T-helper 9 cell (primary cell): ENCODE measurements at places on chromosomes 7 and 10.

DNA sequence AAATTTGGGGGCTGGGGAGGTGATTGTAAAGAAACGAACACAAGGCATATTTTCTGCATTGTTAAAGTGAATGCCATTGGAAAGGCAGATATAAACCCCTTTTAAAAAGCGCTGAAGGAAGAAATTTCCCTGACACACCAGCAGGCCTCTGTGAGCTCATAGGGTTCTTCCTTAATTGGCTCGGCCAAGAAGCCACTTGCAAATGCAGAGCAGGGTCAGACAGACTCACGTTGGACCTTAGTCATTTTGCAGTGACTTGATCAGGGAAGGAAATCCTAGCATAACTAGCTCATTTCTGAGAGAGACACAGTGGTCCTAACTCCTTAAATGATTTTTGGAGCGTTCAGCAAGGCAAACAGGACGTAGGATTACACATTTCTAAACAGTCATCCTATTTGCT lies 1461.4 kb downstream of the GATA3 start:
- DNase-seq: no peak

- no peak for DNase-seq
Measured at GRCh38 chr7:117014673-117015133, 61.4 kb downstream of the ST7 start.

DNA sequence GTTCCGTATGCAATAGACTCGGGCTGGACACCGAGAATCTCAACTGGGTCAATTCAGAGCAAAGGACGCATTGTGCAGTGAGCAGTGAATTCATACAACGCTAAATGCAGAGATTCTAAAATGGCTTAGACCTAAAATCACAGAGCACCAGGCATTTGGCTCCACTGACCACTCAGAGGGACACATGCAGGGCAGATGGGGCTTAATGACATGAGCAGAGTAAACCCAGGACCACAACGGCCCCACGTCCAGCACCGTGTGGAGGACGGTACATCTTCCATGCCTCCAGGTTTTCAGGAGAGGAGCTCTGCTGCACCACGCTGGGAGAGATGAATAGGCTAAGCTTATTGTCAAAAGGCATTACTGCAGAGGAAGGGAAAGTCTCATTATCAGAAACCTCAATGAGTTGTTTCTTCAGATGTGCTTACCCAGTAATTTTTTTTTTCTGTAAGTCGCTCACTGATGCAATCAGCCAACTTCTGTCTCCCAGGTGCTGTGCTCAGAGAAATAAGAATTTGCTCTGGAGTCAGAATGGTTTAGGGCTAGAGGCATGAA lies 555.0 kb downstream of the PTPRN2 start:
- no peak for DNase-seq

DNA sequence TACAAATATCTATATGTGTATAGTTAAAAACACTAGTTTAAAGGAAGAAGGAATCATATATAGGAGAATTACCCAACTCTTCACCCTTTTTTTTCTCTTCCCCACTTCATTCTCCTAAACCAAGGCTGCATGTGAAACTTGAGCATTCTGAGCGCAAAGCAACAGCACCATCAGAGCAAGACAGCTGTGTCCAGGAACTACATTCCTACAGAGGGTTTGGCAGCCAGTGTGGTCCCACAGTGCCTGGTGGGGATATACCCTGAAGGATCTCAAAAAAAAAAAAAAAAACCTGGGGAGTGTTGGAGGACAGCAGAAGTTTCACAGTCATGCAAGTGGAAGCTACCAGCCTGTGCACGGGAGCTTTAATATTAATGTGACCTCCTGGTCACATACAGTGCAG lies 310.4 kb downstream of the CTNNA3 start:
- DNase-seq: no peak

- DNase-seq: no peak
Measured at GRCh38 chr7:103325744-103326143, 18.8 kb downstream of the DNAJC2 start.

GRCh38 chr10:122777515-122778059 lies 68.1 kb downstream of the CUZD1 start:
- no peak for DNase-seq

- DNase-seq: no peak
Measured at GRCh38 chr10:89092981-89093380, 102.4 kb downstream of the FAS start.

GRCh38 chr7:15489383-15489782 lies 72.4 kb downstream of the AGMO start:
- DNase-seq: no peak
